Activated effector memory CD4-positive, alpha-beta T cell treated with Interleukin-2 at 50 U/mL for 16 hours (primary cell): ENCODE measurements at places on chromosomes 7 and 10.

DNA sequence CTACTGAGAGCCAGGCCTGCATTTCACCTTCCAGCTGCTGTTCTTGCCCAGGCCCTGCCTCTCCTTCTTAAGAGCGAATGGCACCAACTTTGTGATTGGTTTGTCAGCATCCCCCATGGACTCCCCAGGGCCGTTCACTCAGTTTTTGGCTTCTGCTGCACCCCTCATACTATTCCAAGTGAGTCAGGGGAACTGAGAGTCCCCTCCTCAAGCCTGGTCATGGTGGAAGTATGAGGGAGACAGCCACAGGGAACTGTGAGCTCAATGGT lies 62.4 kb upstream of the ANTXRL start:
- no peak for DNase-seq

GRCh38 chr7:82335927-82336326 lies 107.7 kb downstream of the CACNA2D1 start:
- no peak for DNase-seq

DNA sequence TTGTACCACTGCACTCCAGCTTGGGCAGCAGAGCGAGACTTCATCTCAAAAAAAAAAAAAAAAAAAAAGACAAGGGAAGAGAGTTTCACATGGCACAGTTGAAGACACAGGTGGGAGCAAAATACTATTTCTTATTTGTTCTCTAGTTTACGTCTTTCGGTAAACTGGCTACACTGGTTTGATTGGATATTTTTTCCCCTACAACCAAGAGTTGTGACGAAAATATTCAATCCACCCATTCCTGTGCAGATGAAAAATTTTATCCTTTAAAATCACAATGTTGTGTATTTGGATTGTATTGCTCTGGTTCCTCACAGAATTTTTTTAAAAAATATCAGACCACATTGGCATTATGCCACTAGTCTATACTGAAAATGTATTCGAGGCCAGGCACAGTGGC lies 14.5 kb upstream of the ABCC2 start:
- no peak for DNase-seq

DNA sequence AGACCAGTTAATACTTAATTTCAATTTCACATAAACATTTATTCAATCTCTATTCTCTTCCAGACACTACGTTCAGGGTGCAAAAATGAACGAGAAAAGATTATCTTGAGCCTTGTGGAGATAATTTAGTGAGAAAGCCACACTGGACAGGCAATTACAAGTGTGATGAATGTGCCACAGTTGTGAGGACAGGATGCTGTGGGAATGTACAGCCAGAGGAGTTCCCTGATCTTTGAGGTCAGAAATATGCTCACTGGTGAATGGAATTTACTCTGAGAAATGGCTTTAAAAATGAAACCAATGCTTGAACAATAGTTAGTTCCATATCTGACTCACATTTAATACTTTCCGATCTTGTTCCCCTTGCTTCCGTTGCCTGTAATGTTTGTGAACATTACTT lies 864.8 kb downstream of the GATA3 start:
- no peak for DNase-seq

GRCh38 chr10:110376021-110376766 lies 71.5 kb upstream of the SMNDC1 start:
- DNase-seq: no peak

GRCh38 chr10:97463363-97464132 lies 17.6 kb downstream of the ZDHHC16 start:
- DNase-seq: peak; percentile 6

- no peak for DNase-seq
These were observed 49.6 kb downstream of the SHH start for GRCh38 chr7:155762655-155763054.

- DNase-seq: no peak
These were observed 341.6 kb downstream of the CRPPA start for GRCh38 chr7:16079723-16080122.
